Activated B cell treated with CpG ODN at 0.5 μM for 24 hours (primary cell): ENCODE measurements at places on chromosomes 5 and 9. TPM values are rescaled to one million over a fixed set of nuclear protein-coding genes. Genes with fewer than 3 reads are reported as not detected.

Gene SPATA31A3
- not detected in 2 replicates for total RNA-seq

- H3K27ac ChIP-seq = no peak overlapping the region
- H3K4me1 ChIP-seq = no peaks in the 10 kb centered on the region
Measured at GRCh38 chr9:127628758-127629467, 16.8 kb downstream of the STXBP1 start.

DNA sequence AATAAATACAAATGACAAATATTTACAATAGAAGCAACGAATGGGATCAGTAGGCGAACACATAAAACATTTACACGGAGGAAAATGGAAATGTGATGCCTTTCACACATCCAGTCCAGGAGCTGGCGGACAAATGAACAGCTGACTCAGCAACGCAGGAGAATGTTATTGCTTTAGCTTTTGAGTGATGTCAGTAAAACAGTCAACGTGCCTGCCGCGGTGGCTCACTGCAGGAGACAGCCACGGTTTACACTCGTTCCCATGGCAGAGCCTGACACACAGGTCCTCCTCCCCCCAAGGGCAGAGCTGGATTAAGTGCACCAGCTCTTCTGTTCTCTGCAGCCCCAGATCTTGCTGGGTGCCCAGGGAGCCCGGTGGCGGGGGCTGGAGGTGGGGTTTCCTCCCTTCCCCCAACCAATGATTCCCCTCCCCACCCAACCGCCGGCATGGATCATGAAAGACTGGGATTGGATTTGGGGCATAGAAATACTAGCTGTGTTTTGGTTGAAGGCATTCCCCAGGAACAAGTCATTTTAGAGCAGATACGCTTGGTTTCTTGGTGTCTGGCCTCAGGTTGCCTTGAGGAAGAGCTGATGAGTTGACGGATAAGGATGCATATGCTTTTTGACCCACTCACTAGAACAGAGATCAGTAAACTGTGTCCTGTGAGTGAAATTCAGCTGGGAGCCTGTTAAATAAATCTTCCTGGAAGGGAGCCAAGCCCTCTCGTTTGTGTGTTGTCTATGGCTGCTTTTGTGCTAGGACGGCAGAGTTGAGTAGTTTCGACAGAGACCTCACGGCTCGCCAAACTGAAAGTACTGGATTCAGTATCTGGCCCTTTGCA lies 12.5 kb downstream of the STC2 start:
- no peaks in the 10 kb centered on the region for H3K36me3 ChIP-seq
- DNase-seq = no peak
- H3K27me3 ChIP-seq = peaks cover 42% of the 10 kb centered on the region

Gene SLIT3
- not detected in 2 replicates for total RNA-seq

- peaks cover 20% of the 10 kb centered on the region for H3K4me1 ChIP-seq
- DNase-seq = no peak
- H3K36me3 ChIP-seq = no peaks in the 10 kb centered on the region
- peaks cover 21% of the 10 kb centered on the region for H3K27me3 ChIP-seq
- no peak overlapping the region for H3K27ac ChIP-seq
Measured at GRCh38 chr9:137301081-137301947, 757 bp downstream of the NRARP start.

- H3K4me1 ChIP-seq = peaks cover 5% of the 10 kb centered on the region
- no peaks in the 10 kb centered on the region for H3K27me3 ChIP-seq
- H3K27ac ChIP-seq = no peak overlapping the region
- no peak for DNase-seq
- H3K4me3 ChIP-seq = no peak overlapping the region
Measured at GRCh38 chr9:112194969-112195431, 19.9 kb upstream of the SUSD1 start.

DNA sequence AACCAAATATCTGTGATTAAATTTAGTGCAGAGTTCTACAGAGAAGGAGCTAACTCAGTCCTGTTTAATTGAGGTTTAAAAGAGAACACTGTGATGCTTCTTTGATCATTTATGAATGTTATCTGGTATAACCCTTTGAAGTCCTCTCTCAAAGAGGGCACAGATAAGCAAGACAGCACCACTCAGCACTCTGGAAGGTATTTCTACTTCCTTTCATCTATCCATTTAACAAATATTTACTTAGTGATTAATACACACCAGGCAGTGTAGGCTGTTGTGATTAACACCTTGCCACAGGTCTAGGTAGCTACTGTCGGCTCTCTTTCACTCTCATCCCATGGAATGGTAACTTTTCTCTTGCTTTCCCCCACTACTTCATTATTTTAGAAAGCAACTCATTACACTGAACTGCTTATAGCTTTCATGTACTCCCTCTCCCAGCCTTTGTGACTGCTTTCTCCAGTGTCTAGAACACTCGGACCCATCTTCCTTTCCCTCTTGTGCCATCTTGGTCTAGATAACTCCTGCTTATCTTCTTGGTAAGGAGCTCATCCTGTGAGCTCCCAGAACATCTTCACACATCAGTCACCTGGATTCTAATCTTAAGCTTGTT lies 54.7 kb downstream of the GLDC start:
- H3K27me3 ChIP-seq = no peaks in the 10 kb centered on the region
- H3K4me3 ChIP-seq = no peak overlapping the region
- peaks cover 12% of the 10 kb centered on the region for H3K4me1 ChIP-seq
- H3K36me3 ChIP-seq = no peaks in the 10 kb centered on the region
- no peak overlapping the region for H3K27ac ChIP-seq

DNA sequence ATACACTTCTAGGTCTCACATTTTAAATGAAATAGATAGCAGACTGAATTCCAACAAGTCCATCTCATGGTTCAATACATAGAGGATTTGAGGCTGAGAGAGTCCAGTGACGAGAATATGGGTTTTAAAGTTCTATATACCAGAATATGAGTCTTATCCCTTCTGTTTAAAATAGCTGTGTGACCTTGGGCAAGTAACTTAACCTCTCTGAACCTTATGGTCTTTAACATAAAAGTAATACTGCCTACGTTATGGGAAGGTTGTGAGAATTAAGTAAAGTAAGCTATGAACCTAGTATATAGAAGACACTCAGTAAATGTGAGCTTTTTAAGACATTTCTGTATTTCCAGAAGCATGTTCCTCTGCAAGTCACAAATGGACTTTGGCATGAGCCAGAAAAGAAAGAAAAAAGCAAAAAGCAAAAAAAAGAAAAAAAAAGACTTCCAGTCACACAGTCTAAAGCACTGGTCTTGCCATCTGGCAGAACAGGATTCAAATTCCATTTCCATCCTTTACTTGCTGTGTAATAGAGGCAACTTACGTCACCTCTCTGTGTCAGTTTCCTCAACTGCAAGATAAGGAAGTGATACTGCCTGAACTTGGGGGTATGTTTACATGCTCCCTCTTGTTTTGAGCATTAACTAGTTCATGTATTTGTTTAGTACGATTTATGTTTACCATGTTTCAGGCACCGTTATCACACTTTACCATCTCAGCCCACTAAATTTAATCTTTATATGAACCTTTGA lies 248.2 kb downstream of the TRIM32 start:
- H3K4me3 ChIP-seq = no peak overlapping the region
- DNase-seq = no peak
- no peak overlapping the region for H3K27ac ChIP-seq
- no peaks in the 10 kb centered on the region for H3K36me3 ChIP-seq

Gene WNK2
- 0.24 TPM in 1 of 2 replicates, not detected in the other for total RNA-seq

Gene REEP5
- 44.5 and 46.8 TPM in 2 replicates for total RNA-seq

- H3K27me3 ChIP-seq = peaks cover 2% of the 10 kb centered on the region
- H3K4me3 ChIP-seq = peak overlapping the region; percentile 86
- peaks cover 2% of the 10 kb centered on the region for H3K36me3 ChIP-seq
Measured at GRCh38 chr5:1110307-1111240, 1.3 kb downstream of the SLC12A7 start.

GRCh38 chr9:136952321-136952850 lies 313 bp downstream of the LCN12 start:
- DNase-seq = no peak
- no peak overlapping the region for H3K27ac ChIP-seq
- H3K36me3 ChIP-seq = no peaks in the 10 kb centered on the region
- H3K4me1 ChIP-seq = peaks cover 5% of the 10 kb centered on the region
- no peaks in the 10 kb centered on the region for H3K27me3 ChIP-seq

Gene MARCOL
- not detected in 2 replicates for total RNA-seq

- H3K4me1 ChIP-seq = no peaks in the 10 kb centered on the region
- DNase-seq = no peak
- H3K27me3 ChIP-seq = no peaks in the 10 kb centered on the region
- H3K27ac ChIP-seq = no peak overlapping the region
Measured at GRCh38 chr5:54570916-54571315, 53.4 kb downstream of the SNX18 start.

GRCh38 chr5:13591621-13592020 lies 352.9 kb downstream of the DNAH5 start:
- H3K36me3 ChIP-seq = no peaks in the 10 kb centered on the region
- no peaks in the 10 kb centered on the region for H3K27me3 ChIP-seq
- H3K4me3 ChIP-seq = no peak overlapping the region
- no peak for DNase-seq
- no peak overlapping the region for H3K27ac ChIP-seq
- H3K4me1 ChIP-seq = no peaks in the 10 kb centered on the region

DNA sequence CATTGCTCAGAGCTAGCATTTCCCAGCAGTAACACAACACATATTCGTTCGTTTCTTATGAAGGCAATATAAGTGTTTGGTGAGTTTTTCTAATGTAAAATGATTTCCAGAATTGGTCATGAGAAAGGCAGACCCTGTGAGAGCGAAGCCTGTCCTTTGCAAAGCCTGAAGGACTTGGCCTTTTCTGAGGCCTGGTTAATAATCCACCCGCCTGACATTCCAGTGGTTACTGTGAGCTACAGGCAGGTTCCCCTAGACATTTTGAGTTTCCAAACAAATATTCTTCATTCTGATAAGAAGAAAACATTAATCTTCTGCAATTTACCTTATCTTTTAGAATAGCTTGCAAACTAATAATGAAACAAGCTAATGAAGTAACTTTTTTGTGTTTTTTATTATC lies 38.0 kb downstream of the ADAMTS16 start:
- no peak overlapping the region for H3K4me3 ChIP-seq
- DNase-seq = no peak
- no peaks in the 10 kb centered on the region for H3K27me3 ChIP-seq
- H3K4me1 ChIP-seq = no peaks in the 10 kb centered on the region
- no peak overlapping the region for H3K27ac ChIP-seq

GRCh38 chr5:158135682-158136179 lies 276.8 kb upstream of the CLINT1 start:
- no peak overlapping the region for H3K27ac ChIP-seq
- DNase-seq = no peak
- H3K36me3 ChIP-seq = no peaks in the 10 kb centered on the region
- H3K27me3 ChIP-seq = peaks cover 7% of the 10 kb centered on the region
- H3K4me3 ChIP-seq = no peak overlapping the region
- H3K4me1 ChIP-seq = no peaks in the 10 kb centered on the region

Gene LRRC19
- total RNA-seq = not detected in 2 replicates

DNA sequence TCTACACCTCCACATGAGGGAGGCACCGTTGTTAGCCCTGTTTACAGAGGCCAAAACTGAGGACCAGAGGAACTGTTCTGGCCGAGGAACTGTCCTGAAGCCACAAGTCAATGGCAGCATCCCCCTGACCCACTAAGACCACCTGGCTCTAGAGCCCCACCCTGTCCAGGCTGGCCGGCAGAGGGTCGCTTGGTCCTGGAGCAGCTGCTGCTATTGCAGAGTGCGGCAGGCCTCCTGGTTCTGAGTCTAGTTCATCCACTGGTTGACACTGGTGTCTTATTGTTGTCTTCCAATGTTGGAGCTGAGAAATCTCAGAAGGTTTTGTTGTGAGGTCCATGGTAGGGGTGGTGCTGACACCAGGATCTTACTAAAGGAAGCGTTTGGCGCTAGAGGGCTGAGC lies 26.6 kb upstream of the ANGPTL2 start:
- no peaks in the 10 kb centered on the region for H3K36me3 ChIP-seq
- H3K27me3 ChIP-seq = no peaks in the 10 kb centered on the region
- DNase-seq = no peak
- no peak overlapping the region for H3K27ac ChIP-seq
- no peak overlapping the region for H3K4me3 ChIP-seq
- peaks cover 15% of the 10 kb centered on the region for H3K4me1 ChIP-seq

Gene OSTF1
- total RNA-seq = 59.7 and 60.1 TPM in 2 replicates

Gene FAM221B
- not detected in 2 replicates for total RNA-seq

GRCh38 chr5:38433160-38433861 lies 123.1 kb downstream of the LIFR start:
- H3K27ac ChIP-seq = no peak overlapping the region
- H3K27me3 ChIP-seq = peaks cover 46% of the 10 kb centered on the region
- no peaks in the 10 kb centered on the region for H3K36me3 ChIP-seq
- no peak for DNase-seq

Gene CBY3
- total RNA-seq = not detected in 2 replicates

DNA sequence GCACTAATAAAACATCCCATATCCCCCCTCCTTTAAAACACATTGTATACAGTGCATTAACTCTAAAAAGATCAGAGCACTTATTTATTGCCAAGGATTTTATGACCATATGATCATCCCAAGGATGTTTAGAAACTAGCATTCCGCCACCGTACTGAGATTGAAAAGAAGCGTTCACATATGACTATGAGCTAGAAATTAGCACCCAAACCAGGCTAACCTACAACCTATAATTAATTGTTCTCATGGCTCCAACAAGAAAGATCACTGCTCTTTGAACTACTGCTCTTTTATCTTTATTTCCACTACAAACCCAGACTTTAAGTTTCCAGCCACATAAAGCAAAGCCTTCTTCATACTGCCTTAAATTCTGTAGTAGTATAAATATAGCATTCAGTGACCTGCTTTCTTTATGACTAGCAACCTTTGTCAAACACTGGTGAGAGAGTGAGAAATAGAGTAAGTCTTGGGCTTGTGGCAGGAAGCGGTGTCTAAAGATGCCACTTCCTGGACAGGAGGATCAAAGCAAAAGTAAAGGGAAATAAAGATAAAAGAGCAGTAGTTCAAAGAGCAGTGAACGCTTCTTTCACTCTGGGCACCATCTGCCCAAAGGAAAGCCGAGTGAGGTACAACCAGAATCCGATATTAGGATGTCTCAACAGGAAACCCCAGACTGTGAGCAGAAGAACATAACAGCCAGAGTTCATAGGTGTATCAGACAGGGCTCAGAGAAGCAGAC lies 151.1 kb upstream of the ERCC6L2 start:
- no peaks in the 10 kb centered on the region for H3K36me3 ChIP-seq
- peak overlapping the region; percentile 3 for H3K4me3 ChIP-seq
- DNase-seq = no peak
- peak overlapping the region; percentile 50 for H3K27ac ChIP-seq

- no peak overlapping the region for H3K4me3 ChIP-seq
- H3K4me1 ChIP-seq = peaks cover 24% of the 10 kb centered on the region
- H3K36me3 ChIP-seq = peaks cover 35% of the 10 kb centered on the region
- H3K27me3 ChIP-seq = no peaks in the 10 kb centered on the region
- H3K27ac ChIP-seq = no peak overlapping the region
Measured at GRCh38 chr5:143057580-143057999, 287.4 kb downstream of the ARHGAP26 start.

DNA sequence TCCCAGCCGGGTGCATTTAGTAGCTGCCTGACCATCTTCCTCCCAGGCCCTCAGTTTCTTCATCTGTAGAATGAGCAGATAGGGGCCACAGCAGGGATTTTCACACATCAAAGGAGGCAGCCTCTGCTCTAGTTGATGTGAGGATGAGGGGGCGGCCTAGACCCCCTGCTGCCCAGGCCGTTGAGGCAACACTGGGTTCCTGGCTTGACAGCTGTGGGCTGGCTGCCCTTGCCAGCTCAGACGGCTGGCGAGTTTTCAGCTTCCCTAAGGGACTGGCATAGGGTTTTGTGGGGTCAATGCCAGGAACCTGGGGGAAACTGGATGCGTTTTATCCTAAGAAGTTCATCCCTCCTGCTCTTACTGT lies 49.6 kb downstream of the NDST1 start:
- no peaks in the 10 kb centered on the region for H3K27me3 ChIP-seq
- no peaks in the 10 kb centered on the region for H3K36me3 ChIP-seq
- H3K27ac ChIP-seq = no peak overlapping the region
- peaks cover 7% of the 10 kb centered on the region for H3K4me1 ChIP-seq
- H3K4me3 ChIP-seq = no peak overlapping the region
- no peak for DNase-seq

Gene ZNF608
- total RNA-seq = 20.7 and 22.0 TPM in 2 replicates
